ENCODE measurements at places on chromosomes 16 and 17.

DNA sequence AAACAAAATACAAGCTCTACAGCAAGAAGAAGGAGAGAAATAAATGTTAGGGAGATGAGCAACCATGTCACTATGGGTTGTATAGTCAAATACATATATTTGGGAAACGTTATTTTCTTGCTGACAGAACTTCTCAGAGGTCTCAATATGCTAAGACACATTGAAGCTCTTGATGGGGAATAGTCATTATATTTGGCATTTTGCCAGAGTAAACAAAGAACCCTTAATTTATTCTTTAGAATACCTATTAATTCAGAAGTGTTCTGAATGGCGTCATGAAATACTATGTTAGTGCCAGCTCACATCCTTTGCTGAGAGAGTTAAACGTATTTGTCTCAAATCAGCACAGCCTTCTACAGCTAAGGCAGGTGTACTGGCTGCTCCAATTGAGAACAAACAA, 458.9 kb downstream of the CDH13 start:
- no peak for DNase-seq

- DNase-seq: peak; percentile 76
Measured at GRCh38 chr16:4402439-4403132, 13.8 kb downstream of the CORO7 start.

DNA sequence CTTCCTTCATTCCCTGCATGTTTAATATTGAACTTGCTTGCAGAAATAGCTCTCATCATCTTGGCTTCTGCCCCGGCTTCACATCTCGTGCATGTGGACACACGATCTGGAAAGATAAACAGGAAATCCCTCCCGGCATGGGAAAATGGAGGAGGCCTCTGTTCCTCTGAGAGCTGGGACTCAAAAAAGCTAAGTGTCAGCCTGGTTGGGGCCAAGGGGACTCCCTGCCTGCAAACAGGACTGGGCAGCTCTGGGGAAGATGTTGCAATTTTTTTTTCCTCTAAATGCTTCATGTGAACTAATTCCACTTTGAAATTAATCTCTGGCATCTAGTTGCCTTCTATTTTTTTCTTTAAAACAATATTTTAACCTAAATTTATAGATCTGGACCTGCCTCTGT, 24.8 kb downstream of the ITPRIPL2 start:
- no peak for DNase-seq

DNA sequence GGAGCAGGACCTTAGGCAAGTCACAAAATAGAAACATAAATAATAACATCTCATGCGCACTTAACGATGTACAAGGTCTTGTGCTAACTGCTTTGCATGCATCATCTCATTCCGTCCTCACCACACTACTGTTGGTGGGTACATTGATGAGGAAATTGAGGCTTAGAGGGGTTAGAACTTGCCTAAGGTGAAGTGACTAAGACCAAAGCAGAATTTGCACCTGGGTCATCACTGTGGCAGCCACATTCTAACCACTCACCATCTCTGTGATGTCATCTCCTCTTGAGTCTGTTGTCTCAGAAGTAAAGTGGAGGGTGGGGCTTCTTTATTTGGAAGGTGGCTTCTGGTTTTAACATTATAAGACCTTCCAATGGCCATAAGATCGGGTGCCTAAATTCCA, 20.4 kb upstream of the TRIM25 start:
- DNase-seq: no peak

DNA sequence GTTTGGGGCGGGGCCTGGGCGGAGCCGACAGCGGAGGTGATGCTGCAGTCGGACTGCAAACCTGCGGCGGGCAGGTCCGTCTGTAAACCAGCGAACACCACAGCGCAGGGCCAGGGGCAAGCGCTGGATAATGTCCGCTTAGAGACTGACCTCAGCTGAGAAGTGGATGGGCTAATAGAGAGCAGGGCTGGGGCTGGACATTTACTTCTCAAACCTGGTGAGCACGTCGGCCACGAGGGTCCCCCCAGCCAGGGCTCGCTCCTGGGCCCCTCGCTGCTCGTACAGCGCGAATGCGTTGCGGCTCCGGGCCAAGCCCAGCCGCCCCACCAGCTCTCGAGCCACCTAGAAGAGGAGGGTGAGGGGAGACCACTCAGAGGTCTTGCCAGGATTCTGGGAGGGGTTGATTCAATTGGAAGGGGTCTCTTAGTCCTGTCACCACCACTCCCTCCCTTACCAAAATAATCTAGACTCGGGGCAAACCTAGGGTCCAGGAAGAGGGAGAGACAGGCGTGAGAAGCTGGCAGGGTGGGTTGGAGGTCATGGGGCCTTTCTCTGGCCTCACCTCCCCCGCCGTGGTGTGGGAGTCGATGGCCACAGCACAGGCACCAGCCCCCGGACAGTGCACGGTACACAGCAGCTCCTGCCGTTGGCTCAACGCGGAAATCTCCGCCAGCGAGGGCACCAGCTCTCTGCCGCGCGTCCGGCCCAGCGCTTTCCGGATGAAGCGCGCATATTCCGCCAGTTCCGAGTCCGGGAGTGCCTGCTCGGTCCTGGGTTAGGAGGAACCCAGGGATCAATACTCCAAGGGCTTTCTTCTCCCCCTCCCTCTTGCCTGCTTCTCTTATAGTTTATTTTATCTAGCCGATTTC, 5.8 kb downstream of the PLEKHH3 start:
- DNase-seq: no peak

- no peak for DNase-seq
Measured at GRCh38 chr17:74568106-74568873, 981 bp upstream of the CD300H start.

- no peak for DNase-seq
Measured at GRCh38 chr17:72206376-72206775, 85.6 kb downstream of the SOX9 start.

- no peak for DNase-seq
Measured at GRCh38 chr17:31556969-31557645, 165.6 kb downstream of the RAB11FIP4 start.

DNA sequence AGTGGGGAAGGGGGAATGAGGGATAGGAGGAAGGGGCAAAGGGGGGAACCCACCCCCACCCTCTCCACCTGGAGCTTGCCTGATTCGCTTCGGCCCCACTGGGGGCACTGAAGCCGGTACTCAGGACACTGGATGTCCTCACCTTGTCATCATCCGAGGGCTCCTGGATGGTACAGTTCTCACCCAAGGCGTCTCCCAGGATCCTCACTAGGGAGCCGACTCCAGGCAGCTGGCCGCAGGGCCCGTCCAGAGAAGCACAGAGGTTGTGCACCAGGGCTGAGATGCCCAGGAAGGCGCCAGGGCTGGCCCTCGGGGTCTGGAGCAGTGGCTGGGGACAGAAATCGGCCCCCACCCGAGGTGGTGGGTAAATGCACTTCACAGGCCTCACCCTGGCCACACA, 92.3 kb downstream of the LITAF start:
- DNase-seq: no peak

DNA sequence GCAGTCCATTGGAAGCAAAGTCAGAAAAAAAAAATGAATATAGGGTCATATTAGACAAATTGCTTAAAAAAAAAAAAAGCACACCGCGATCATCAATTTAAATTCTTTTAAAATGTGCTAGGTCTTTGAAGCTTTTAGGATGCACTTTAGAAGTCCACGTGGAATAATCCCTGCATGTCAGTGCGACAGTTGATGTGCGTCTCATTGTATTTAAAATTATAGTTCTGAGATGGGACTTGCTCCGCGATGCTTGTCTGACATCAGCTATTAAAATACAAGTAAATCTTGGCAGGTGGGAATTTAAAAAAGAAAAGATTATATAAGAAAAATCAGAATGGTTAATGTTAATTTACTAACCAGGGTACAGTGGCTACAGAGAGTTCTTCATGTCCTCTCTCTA, 105.2 kb downstream of the RBFOX1 start:
- DNase-seq: no peak

- DNase-seq: peak; percentile 38
Measured at GRCh38 chr17:32142857-32143526, 690 bp downstream of the RHOT1 start.

- peak; percentile 39 for DNase-seq
Measured at GRCh38 chr17:17723354-17724261, 42.4 kb downstream of the RAI1 start.

- DNase-seq: no peak
Measured at GRCh38 chr17:15269780-15270089, 4.6 kb upstream of the PMP22 start.

DNA sequence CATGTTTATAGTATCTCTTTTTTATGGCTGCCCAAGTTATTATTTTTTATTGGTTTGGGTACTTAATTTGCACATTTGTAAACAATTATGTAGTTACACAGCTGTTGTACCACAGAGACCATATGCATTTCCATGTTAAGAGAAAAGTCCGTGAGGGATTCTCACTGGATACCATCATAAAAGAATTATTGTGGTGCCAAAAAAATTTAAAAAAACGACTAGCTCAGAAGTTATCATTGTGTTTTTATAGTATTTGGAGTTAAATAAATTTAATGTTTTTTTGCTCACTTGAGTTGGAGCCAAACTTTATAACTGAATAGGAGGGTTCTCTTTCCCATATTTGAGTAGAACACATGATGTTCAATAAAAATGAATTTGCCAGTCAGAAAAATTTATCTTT, 618.7 kb downstream of the WWOX start:
- DNase-seq: no peak

- no peak for DNase-seq
Measured at GRCh38 chr16:48608452-48608851, 1.5 kb downstream of the N4BP1 start.

- no peak for DNase-seq
Measured at GRCh38 chr16:1938316-1938715, 4.7 kb downstream of the MSRB1 start.

GRCh38 chr17:17395885-17396284, 80.9 kb upstream of the MED9 start:
- no peak for DNase-seq

- no peak for DNase-seq
Measured at GRCh38 chr17:2176499-2177169, 121.7 kb downstream of the HIC1 start.

DNA sequence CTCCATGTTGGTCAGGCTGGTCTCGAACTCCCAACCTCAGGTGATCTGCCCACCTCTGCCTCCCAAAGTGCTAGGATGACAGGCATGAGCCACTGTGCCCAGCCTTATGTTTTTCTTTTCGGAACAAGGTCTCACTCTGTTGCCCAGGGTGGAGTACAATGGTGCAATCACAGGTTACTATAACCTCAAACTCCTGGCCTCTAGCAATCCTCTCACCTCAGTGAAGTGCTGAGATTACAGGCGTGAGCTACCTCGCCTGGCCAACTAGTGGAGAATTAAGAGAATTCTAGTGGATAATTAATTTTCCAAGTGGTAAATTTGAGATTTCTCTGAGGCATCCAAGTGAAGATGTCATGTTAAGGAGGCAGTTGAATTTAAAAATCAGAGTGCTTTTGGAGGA, 2.9 kb upstream of the FBXO47 start:
- DNase-seq: no peak

- DNase-seq: peak; percentile 12
Measured at GRCh38 chr16:19291475-19291874, 5.9 kb downstream of the CLEC19A start.

DNA sequence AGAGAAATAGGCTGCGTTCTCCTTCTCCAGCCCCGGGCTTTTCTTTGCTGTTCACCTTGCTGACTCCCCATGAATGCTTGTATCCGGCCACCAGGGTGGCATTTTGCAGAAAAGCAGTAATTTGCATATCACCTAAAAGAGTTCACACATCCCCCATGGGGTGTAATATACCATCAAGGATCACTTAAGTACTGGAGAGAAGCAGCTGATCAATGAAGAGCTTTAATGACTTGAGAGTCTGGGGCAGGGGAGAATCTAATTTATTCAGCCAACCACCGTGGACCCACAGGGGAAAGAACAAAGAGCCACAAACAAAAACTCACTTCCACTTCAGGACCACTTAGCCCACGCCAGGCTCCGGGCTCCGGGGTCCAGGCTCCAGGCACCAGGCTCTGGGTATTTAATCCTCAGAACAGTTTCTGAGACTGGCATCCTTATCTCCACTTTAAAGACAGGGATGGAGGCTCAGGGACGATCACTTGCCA, 33.9 kb upstream of the SEC14L1 start:
- no peak for DNase-seq

GRCh38 chr16:66131156-66131807, 235.2 kb upstream of the CDH5 start:
- no peak for DNase-seq

DNA sequence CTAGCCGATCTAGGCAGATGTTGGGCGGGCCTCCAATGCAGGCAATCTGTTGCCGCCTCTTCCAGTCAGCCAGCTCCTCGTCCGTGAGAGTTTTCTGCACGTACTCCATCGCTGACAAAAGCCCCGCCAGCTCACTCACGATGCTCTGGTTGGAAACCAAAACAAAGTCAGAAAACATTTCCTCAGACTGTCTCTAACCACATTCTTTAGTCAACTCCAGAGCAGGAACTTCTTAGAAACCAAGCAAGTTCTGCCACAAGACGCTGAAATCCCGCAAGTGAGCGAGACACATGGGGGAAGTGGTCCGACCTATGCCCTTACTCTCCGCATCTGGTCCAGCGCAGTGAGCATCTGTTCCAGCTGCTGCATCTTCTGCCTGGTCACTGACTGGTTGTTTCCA, 49.1 kb downstream of the STAT5A start:
- peak; percentile 85 for DNase-seq

- DNase-seq: no peak
Measured at GRCh38 chr16:67390816-67391423, 2.4 kb downstream of the TPPP3 start.

DNA sequence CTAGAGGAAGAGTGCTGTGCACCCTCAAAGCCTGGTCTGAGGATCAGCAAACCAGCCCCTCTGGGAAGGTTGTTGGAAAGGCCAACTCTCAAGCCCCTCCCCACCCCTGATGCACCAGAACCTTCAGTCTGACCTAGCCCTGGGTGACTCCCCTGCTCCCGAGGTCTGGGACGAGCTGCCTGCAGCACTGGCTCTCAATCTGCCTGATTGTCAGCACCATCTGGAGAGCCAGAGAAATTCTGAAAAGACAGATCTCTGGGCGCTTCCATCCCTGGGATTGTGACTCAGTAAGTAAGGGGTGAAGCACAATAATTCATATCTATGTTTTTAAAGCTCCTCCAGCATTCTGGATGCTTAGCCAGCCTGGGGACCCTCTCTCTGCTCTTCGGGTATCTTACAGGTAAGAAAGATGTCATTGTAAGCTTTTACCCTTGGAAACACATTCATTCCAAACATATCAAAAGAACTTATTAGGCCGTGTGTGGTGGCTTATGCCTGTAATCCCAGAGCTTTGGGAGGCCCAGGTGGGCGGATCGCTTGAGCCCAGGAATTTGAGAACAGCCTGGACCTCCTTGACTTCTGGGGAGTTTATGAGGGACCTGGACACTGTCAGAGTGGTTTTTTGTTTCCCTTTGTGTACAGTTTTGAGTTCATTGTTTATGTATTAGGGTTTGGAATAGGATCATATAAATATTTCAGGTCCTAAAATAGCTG, 147.5 kb downstream of the KCNJ12 start:
- no peak for DNase-seq

- no peak for DNase-seq
Measured at GRCh38 chr17:42072323-42073187, 22.2 kb upstream of the C17orf113 start.

GRCh38 chr17:80941743-80942422, 49.8 kb upstream of the CHMP6 start:
- DNase-seq: no peak

DNA sequence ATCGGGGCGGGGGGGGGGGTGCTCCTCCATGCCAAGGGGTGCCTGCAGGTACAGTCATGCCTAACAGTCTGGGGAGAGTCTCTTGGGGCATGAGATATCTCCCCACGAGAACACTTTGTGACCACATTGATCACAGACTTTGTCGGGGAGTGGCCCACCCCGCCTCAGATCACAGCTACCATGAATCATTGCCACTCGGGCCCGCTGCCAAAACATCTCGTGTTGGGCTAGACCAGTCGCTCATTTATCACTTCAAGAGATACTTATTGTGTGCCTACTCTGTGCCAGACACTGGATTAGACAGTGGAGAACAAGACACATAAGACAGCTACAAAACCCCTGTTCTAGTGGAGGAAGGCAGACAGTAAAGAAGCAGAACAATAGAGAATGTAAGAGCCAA, 72.6 kb downstream of the CLEC16A start:
- DNase-seq: peak; percentile 29

Measured in activated CD4-positive, alpha-beta T cell treated with anti-CD3 and anti-CD28 coated beads, Interleukin-2, amount 50 U/mL, for 48 hours (primary cell).